Thymus (tissue), 14 donors: ENCODE measurements at places on chromosomes 5 and 9.

- peak; percentile 32 for DNase-seq
Observed at GRCh38 chr9:37801287-37801850, 772 bp downstream of the DCAF10 start.

DNA sequence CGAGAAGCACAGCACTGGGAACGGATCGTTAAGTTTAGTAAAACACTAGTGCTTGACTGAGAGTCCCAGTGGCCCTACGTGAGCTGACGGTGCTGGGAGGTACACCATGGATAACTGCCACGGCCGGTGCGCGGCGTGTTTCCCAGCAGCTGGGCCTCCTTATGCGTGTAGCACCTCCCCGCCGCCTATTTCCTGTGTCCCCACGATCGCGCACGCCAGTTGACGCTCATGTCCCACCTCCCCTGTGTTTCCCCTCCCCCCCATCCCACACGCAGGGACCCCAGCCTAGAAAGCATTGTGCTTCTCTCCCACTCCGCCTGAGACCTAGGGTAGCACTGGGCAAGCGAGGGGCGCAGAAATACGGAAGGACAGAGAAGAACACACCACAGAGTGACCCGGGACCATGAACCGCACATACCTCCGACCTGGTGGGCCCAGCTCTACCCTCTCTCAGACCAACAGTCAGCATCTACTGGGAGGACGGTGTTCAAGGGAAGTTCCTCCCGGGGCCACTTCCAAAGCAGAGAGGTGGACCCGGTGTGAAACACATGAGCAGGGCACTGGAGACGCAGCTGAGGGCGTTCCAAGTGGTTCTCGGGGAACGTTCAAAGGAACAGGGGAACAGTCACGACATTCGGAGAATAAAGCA is 45.6 kb downstream of the DBH start:
- no peak for DNase-seq

- DNase-seq, result no peak
Observed at GRCh38 chr9:107948601-107949000, 459.0 kb upstream of the KLF4 start.

GRCh38 chr5:7412409-7412808 is 16.5 kb downstream of the ADCY2 start:
- DNase-seq, result no peak

GRCh38 chr5:59588922-59589321 is 304.6 kb downstream of the PDE4D start:
- DNase-seq, result no peak

GRCh38 chr5:86879086-86879485 is 261.3 kb downstream of the COX7C start:
- no peak for DNase-seq

- no peak for DNase-seq
Observed at GRCh38 chr9:70092190-70092589, 48.5 kb downstream of the MAMDC2 start.

GRCh38 chr5:80936881-80937280 is 23.3 kb upstream of the RASGRF2 start:
- no peak for DNase-seq

GRCh38 chr9:36637491-36638270 is 65.0 kb downstream of the MELK start:
- no peak for DNase-seq

DNA sequence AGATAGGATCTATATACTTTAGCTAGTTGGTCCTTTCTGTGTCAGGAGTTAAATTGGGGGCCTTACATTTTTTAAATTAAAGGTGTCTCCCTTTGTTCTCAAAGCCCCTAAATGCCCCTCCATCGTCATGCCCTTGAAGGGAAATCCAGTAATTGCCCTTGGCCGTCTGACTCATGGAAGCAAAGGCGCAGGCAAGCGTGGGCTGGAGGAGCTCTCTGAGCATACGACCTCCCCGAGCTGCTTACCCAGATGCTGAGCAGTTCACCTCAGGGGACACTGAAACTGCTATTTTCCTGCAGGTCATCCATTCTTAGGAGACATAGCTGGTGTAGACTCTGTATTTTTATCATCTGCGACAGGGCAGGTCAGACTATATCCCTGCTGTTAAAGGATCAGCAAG is 23.0 kb downstream of the PCSK1 start:
- DNase-seq, result no peak

DNA sequence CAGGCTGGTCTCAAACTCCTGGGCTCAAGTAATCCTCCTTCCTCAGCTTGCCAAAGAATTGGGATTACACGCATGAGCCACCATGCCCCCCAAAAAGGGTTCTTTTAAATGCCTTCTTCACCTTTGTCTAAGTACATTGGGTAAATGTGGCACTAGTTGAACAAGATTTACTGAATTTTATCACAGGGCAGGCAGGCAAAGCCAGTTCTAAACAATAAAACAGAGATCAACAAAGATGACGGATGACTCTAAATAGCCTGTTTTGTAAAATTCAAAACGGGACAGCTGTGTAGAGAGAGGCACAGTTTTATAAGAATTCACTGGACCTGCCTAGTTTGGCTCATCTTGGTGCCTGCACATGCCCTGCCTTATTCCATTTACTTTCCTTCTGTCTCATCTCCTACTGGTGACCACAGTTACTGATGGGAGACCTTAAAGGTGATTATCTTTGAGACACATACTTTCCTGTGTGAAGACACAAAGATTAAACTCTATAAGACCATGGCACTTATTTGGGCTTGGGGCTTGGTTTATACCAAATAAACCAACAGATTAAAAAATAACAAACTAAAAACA is 149.6 kb upstream of the DMRT1 start:
- no peak for DNase-seq

GRCh38 chr5:142720641-142721271 is 34.9 kb upstream of the FGF1 start:
- no peak for DNase-seq

DNA sequence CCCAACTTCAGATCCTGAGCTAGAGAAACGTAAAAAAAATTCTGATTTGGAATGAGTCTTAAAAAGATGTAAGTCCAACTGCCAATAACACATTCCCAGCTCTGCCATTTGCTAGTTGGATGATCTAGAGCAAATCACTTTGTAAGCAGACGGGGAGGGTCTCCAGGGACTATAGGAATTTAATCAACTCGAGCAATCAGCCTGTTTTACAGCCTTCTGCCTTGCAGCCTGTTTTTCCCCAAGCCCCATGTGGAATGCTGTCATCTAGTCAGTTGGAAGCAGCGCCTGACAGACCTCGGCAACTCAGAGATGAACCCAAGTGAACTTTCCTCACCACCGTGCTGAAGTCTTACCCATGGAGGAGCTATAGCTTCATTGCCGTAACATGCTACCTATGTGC is 34.8 kb upstream of the HRH2 start:
- DNase-seq, result no peak

GRCh38 chr9:91949946-91950664 is at the start of gene ROR2:
TSS of gene ROR2 (minus strand) at chr9:91950228.
- peak; percentile 20 for DNase-seq

- DNase-seq, result no peak
Observed at GRCh38 chr5:75281716-75282465, 45.2 kb upstream of the ANKRD31 start.

DNA sequence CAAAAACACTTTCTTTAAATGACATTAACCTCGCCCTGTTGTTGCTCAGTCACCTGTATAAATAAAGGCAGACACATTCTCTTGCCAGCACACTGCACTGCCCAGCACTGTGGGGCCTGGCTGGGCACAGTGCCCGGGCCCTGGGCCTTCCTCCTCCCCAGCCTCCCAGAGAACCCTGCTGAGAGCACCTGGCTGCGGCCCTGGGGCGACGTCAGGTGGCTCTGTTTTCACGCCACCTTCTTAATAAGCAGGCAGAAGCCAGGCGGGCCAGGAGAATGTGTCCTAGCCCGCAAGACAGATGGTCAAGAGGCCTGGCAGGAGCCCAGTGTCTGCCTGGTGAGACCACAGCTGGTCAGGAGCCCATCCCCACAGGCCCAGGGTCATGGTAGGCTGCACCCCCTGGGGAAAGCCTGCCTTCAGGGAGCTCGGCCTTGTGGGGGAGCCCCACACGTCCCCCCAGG is 8.2 kb upstream of the AGPAT2 start:
- no peak for DNase-seq

DNA sequence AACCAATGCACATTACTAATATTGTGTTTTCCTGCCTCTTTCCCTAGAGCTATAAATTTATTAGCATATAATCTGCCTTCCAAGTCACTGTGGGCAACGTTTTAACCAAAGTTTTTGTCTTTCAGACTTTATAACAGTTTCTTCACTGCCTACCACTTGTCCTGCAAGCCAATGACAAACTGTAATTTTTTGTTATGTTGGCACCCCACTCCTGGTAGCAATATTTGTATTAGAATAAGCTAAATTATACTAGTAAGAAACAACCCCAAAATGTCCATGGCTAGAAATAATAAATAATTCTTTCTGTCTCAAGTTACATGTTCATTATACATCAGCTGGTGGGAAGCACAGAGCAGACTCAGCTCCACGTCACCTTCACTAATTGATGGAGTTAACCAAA is 51.7 kb downstream of the ATPSCKMT start:
- DNase-seq, result no peak

GRCh38 chr9:114958021-114958843 is 27.8 kb upstream of the TNFSF8 start:
- DNase-seq, result no peak

DNA sequence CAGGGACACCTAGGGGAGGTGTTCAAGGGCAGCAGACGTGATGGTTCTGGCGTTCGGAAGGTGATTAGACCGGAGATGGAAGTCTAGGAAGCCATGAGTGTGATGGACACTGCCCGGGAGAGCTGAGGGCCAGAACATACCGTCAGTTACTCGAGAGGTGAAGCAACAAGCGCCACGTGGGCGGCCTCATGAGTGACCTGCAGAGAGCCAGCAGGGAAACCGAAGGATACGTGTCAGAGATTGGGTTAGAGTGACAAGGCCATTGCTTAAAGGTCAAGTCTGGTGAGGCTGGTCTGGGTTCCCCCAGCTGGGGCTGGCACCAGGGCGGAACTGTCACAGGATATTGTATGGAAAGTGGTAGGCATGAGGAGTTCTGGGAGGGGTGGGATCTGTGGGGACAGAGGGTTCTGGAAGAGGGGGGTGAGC is 60.0 kb downstream of the C9orf50 start:
- no peak for DNase-seq

- DNase-seq, result no peak
Observed at GRCh38 chr9:17782430-17783149, 203.7 kb downstream of the SH3GL2 start.

GRCh38 chr5:67102708-67103107 is 93.9 kb downstream of the CD180 start:
- no peak for DNase-seq

- DNase-seq, result no peak
Observed at GRCh38 chr5:307306-307705, 14.2 kb upstream of the AHRR start.

DNA sequence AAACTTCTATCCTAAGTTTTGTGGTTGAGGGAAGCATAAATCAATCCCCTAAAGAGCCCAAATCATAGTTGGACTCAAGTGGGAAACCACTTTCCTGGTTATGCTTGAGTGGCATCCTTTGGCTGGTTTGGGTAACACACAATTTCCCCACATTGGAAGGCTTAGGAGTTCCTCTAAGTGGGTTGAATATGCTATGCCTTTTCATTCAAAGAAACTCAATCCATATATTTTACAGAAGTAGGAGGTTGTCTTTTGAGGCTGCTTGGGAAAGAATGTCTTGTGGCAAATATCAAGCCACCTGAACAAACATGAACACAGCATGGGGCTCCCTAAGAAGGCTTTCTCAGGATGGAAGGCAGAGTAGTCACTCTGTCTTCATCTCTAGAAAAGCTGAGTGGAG is 121.1 kb downstream of the SPATA31D1 start:
- DNase-seq, result no peak

DNA sequence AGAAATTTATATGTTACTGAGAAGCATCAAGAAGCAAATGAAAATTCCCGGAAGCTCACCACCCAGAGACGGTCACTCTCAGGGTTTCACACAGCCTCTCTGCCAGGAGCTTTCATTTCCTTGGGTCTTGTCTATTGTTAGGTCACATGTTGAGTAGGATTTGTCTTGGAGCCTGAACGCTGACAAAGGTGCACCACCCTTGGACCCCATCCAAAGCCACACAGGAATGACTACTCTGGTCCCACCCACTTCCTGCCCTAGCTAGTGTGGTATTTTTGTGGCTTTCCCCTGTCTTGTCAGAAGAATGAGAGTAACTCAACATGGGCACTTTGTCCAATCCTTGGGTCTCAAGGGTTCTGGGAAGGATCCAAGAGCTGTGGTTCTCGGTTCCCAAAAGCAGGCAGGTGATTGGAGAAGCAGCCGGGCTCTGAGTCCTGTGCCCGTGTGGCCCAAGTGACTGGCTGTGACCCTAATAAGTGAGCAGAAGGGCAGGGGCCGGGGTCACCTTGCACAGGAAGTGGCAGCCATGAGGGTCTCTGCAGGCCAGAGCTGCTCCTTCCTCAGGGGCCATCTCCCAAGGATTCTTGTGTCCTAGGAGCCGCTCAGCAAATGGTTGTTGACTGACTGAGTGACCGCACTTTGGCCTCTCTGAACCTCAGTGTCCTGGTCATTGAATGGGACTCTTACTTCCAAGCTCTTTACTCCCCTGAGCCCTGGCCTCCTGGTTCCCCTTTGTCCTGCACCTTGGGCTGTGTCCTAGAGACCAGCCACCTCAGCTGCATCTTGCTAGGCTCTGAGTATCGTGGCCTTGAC is 6.9 kb downstream of the FGD3 start:
- no peak for DNase-seq

GRCh38 chr5:131943916-131944315 is 1.5 kb downstream of the MEIKIN start:
- DNase-seq, result no peak

GRCh38 chr5:140258016-140258415 is 44.9 kb downstream of the PFDN1 start:
- no peak for DNase-seq

GRCh38 chr5:139670369-139671095 is 22.4 kb downstream of the CXXC5 start:
- peak; percentile 89 for DNase-seq

DNA sequence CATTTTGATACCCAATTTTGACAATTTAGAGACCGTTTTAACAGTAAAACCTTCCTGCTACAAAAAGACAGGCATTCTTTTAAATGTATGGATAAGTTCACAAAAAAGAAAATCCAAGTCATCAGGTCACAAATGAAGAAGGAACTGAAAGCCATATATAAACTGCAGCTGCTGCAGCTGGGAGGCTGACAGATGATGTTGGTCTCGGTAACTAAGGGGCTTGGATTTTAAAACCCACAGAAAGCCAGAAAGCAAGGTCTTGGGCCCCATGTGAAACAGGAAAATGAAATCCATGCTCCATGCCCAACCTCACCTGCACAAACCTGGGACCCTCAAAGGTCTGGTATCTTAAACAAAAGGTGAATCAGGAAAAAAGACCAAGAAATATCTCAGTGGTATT is 15.7 kb upstream of the C5orf34 start:
- no peak for DNase-seq
